ENCODE measurements at places on chromosomes 7 and 10. TPM values are rescaled to one million over a fixed set of nuclear protein-coding genes. Genes with fewer than 3 reads are reported as not detected.

- H3K36me3 ChIP-seq, result no peaks in the 10 kb centered on the region
- H3K27me3 ChIP-seq, result peaks cover 3% of the 10 kb centered on the region
- H3K4me1 ChIP-seq, result peaks cover 3% of the 10 kb centered on the region
These were observed 578.5 kb upstream of the MKI67 start for GRCh38 chr10:128704716-128705115.

DNA sequence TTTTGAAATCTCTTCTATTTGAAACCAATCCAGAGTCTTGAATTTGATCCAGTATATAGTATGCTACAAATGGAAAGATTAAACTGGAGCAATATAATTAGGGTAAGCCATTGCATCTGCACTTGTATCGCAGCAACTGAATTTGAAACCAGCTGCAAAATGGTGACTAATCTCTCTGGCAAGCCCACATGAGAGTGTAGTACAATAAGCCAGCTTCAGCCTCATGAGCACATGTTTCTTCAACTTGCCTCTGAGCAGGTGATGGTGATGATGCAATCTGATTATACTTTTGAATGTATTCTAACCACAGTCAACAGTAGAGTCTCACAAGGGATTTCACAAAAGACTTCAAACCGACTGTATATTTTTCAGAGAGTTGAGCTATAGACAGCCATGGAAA, 829 bp upstream of the RPA3 start:
- no peak for DNase-seq
- no peak overlapping the region for H3K27ac ChIP-seq

DNA sequence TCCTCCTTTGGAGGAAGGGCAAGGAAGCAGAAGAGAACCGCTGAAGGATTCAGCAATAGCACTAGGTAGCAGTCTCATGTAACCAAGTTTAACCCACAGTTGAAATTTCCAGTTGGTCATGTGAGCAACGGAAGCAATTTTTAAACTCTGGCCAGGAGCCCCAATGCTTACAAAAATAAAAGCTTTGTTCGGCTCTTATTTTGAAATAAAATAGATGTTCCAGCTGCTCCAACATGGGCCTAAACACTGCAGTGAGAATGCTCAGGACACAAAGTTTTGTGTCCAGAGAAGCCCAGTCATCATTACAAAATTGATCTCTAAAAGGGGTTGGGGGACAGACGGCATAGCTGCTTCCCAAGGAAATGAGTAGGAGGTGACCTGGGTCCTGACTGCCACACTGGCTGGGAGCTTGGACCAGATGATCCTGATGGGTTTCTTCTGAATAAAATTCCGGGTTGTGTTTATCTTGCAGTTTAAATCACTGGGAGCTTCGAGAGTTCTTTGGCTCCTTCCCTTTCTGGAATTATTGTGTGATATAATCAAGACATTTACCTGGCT, 452 bp upstream of the TMEM140 start:
- no peak for DNase-seq
- H3K27me3 ChIP-seq, result no peaks in the 10 kb centered on the region
- peaks cover 8% of the 10 kb centered on the region for H3K4me1 ChIP-seq
- no peak overlapping the region for H3K4me3 ChIP-seq
- no peak overlapping the region for H3K27ac ChIP-seq

DNA sequence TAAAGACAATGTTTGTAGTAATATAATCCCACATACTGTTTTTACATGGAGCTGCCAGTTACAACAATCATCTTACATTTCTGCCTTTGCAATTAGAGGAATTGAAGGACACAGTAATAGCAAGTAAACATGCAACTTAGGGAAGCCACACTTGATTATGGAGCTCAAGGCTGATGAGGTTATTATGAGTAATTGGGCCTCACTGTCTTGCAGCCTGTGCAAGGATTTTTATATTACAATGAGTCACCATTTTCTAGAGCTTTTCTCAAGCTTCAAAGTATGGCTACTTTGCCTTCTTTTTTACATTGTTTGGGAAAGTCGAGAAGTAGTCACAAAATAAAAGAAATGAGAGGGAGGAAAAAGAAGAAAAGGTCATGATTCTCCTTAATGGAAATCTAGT, 226.4 kb downstream of the KIAA1217 start:
- H3K4me1 ChIP-seq, result peaks cover 9% of the 10 kb centered on the region
- H3K4me3 ChIP-seq, result no peak overlapping the region
- H3K27ac ChIP-seq, result no peak overlapping the region
- H3K36me3 ChIP-seq, result peaks cover 50% of the 10 kb centered on the region
- no peaks in the 10 kb centered on the region for H3K27me3 ChIP-seq
- no peak for DNase-seq

The NME8 gene
- 0.67 TPM for total RNA-seq

The CUZD1 gene
- not detected for total RNA-seq

The BTRC gene
- total RNA-seq, result 43.5 TPM
